Activated CD4-positive, alpha-beta T cell treated with anti-CD3 and anti-CD28 coated beads for 24 hours (primary cell): ENCODE measurements at places on chromosomes 2 and 18.

- no peak for DNase-seq
Observed at GRCh38 chr2:48357351-48357750, 172.6 kb upstream of the STON1 start.

- no peak for DNase-seq
Observed at GRCh38 chr18:21575656-21576055, 24.8 kb downstream of the ESCO1 start.

DNA sequence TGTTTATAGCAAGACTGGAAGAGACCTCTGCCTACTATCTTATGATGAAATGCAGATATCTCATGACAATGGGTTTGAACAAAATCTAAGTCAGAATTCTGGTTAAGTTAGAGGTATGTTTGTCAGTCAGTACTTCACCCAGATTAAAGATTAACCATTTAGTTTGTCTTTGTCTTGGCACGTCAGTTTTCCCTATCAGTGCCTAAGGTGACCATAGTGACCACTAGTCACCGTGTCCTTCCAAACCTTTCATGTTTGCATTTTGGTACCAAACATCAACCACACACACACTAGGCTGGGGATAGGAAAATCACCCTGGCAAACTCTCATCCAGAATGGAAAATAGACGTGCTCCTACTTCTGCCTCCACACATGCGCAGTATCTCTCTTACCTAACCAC, 248.9 kb downstream of the PIEZO2 start:
- DNase-seq, result no peak

DNA sequence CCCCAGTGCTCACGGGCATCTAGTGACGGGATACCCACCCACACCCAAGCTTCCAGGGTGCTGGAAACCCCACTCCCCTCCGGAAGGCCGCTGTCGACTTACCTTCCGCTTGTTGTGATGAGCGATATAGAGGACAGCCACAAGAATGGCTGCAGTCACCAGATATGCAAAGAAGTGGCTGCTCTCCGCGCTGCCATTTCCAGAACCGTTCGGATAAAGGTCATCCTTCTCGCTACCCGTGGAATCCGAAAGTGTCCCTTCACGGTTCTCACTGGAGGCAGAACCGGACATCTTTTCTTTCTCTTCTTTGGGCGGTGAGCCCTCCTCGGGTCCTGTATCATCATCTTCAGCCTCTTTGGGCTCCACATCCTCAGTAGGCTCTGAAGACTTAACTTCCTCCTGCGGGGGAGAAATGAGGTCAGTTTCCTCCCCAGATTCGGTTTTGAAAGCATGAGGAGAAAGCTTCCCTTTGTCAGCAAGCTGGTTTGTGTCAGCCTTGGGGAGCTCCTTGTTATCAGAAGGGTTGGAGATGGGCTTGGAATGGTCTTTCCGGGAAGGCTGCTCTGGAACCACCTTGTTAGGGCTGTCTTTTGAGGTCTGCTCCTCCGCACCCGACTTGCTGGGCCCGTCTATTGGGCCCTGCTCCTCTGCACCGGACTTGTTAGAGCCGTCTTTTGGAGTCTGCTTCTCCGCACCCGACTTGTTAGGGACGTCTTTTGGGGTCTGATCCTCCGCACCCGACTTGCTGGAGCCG, 1.2 kb downstream of the TGOLN2 start:
- DNase-seq, result no peak

GRCh38 chr2:100939445-100939844, 62.6 kb upstream of the RPL31 start:
- DNase-seq, result no peak

GRCh38 chr2:121175326-121175725, 109.7 kb downstream of the TFCP2L1 start:
- DNase-seq, result no peak

DNA sequence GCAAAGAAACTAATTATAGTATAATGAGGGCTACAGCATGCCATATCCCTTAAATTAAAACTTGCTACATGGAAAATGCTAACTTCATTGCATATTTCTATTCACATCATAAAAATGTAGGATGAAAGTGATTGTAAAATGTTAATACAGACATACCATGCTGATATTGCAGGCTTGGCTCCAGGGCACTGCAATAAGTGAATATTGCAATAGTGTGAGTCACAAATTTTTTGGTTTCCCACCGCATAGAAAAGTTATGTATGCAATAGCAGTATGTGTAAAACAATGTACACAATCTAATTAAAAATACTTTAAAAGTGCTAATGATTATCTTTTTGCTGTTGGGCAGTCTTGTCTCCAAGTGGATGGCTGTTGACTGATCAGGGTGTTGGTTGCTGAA, 162.1 kb downstream of the CD8B2 start:
- DNase-seq, result no peak

- DNase-seq, result no peak
Observed at GRCh38 chr2:45841752-45842407, 190.4 kb downstream of the PRKCE start.

DNA sequence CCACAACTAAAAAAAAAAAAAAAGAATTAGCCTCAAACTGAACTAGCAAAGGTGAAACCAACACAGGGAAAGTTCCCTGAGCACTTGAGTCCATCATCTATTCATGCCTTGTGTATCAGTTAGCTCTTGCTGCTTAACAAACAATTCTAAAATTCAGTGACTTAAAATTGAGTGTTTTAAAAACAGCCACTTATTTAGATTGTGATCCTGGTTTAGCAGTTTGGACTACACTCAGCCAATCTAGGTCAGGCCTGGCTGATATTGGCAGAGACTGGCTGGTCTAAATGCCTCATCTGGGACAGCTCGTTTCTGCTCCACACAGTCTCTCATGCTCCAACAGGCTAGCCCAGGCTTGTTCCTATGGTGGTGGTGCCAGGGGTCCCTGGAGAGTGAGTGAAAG, 247.9 kb downstream of the ATAD2B start:
- no peak for DNase-seq

GRCh38 chr2:223735659-223736244, 101.6 kb downstream of the AP1S3 start:
- DNase-seq, result no peak

GRCh38 chr2:70412294-70413070, 110.6 kb upstream of the FAM136A start:
- no peak for DNase-seq

- no peak for DNase-seq
Observed at GRCh38 chr2:235773188-235773928, 279.5 kb downstream of the AGAP1 start.

DNA sequence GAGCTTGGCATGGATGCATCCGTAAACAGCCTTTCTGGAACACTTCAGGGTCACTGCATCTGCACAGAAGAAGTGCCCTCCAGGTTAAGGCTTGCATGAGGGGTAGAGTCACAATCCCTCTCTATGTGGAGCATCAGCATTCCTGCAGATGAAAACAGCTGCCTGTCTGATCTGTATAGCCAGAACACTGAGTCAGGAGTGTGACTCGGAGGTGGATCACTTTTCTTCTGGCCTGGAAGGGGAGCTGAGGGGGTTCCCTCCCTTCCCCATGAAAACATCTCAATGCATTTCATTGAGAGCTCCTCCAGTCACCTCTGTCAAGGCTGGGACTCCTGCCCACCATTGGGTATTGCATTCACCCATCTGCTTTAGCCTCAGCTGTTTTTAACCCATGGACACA, 72.5 kb upstream of the SERPINE2 start:
- no peak for DNase-seq

- no peak for DNase-seq
Observed at GRCh38 chr2:56981554-56981953, 797.8 kb downstream of the CCDC85A start.

- DNase-seq, result no peak
Observed at GRCh38 chr2:222398446-222398885, 25.9 kb upstream of the SGPP2 start.

GRCh38 chr18:22467760-22468553, 50.2 kb upstream of the CTAGE1 start:
- DNase-seq, result no peak

DNA sequence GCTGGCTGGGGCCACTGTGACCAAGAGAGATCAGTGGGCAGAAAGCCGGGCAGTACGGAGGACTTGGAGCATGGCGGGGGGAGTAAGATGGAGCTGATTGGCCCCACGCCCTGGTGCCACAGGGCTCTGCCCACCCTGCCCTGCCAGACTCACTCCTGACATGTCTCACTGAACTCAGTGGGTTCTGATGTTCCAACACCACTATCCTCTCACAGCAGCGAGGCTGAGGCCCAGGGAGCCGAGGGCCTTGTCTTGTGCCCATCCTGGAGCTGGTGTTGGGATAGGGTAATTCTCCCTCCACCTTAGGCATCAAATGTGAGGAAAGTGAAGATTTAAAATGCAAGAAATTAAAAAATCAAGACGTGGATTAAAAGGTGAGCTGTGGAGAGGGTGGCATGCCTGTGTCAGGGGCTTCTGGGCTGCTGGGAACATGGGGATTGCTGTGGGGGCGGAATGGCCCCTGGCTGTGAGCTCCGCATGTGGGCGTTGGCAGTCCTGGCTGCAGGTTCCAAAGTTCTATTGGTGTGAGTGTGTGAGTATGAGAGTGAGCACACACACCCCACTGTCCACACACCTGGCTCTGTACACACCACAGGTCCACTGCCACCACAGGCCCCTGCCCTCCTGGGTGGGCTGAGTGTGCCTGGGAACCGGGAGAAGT, 283.5 kb upstream of the HS6ST1 start:
- DNase-seq, result no peak

DNA sequence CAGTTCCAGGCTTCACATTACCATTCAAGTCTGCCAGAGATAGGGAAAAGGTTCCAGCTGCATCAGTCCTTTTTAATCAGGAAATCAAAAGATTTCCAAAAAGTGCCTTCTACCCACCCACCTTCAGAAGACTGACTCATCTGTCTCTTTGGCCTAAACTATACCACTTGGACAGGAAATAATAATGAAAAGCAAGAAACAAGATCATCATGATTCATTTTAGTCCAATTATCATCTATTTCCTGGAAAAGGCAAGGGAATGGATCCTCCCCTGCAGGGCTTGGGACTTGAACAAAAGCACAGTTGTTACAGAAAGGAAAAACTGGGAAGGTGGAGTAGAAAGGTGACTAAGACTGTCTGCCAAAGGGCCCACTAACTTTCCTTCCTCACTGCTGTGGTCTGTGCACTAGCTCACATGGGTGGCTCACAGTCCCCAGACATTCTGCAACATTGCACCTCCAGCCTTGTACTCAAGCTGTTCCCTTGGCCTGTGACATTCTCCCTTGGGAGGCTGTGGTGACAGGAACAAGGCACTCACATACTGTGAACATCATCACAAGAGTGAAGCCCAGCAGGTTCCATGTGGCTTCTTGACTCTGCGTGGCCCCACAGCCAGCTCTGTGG, 75.3 kb downstream of the VSNL1 start:
- DNase-seq, result no peak

- DNase-seq, result no peak
Observed at GRCh38 chr2:39568561-39569006, 97.1 kb upstream of the TMEM178A start.

DNA sequence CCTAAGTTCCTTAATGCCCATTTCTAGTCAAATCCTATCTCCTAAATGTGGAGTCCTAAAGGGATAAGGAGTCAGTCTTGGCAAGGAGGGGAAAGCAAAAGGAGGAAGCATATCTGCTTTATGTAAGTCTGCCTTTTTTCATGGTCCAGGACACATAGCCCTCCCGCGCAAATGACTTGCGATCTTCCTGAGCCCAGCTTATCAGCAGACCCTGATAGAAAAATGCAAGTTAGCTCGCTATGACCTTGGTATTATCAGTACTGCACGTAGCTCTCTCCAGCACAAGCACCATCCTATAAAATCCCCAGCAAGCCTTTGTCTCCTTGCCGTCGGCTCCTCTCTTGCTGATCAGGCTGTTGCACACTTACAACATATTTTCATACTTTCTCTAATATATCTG, 281.4 kb upstream of the KCNH7 start:
- no peak for DNase-seq

- DNase-seq, result no peak
Observed at GRCh38 chr2:239727182-239727775, 297.9 kb downstream of the NDUFA10 start.

- DNase-seq, result no peak
Observed at GRCh38 chr2:85668009-85668856, at the start of gene SFTPB. TSS of gene SFTPB (minus strand) at chr2:85668199. CDS start at chr2:85668183, 16 bp downstream.

DNA sequence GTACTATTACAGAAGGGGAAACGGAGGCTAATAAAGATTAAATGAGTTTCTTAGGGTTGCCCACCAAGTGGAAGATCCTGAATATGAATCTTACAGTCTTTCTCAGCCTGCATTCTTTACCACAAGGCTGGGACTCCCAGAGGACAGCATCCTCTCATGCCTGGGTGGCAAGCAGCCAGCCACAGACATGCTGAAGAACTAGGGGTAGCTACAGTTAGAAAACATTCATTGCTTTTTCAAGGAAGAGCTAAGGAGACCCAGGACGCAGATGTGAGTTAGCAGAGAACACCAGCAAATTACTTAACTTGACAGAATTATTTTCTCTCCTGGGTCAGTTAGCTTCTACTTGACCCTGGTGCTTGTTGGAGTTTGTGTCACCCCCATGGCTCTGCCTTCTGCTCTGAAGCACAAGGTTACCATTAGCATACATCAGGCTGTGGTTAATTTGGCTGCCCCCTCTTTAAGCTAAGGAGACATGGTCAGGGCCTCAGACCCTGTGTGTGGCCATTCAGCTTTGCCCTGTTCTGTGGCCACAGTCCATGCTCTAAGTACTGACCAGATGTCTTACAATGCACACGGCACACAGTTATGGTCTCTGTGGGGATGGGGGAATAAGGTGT, 132.3 kb upstream of the TNP1 start:
- DNase-seq, result no peak

DNA sequence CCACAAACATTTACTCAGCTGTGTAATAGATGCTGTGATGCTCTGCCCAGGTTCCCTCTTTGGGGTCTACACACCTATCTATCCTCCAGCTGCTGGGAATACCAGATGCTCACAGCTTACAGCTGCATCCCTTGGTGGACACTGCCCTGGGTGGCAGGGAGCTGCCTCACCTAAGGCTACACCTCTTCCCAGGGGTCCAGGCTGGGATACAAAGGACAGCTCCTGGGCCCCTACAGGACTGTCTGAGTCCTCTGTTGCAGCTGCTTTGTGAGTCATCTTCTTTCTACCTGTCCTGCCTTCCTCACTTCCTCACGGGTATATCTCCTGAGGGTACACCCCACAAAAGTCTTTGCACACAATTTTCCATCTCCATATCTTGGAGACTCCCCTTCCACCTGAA, 27.6 kb downstream of the THNSL2 start:
- DNase-seq, result no peak

DNA sequence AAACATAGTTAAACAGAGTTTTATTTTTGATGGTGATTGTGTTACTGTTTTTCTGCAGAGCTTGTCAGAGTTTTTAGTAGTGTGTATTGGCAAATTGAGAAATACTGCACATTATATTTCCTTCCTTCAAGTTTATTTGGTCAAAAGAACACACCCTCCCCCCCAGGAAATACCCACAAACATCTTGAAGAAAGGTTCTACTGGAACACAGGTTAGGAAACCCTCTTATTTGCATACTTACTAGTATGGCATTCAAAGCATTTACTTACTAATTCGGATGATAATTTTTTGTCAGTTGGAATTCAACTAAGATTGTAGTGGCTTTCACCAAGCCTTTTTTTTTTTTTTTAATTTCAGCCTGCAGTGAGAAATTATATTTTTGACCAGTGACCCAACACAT, 9.1 kb downstream of the CAB39 start:
- no peak for DNase-seq

- no peak for DNase-seq
Observed at GRCh38 chr2:129550536-129550935, 428.9 kb upstream of the RAB6C start.

GRCh38 chr18:45164551-45164950, 450.7 kb upstream of the SLC14A2 start:
- no peak for DNase-seq

- no peak for DNase-seq
Observed at GRCh38 chr2:72148837-72149555, 1.3 kb upstream of the CYP26B1 start.
